Posterior vena cava (tissue), 2 donors: ENCODE measurements at places on chromosomes 2 and 18.

- DNase-seq: no peak
Observed at GRCh38 chr2:227054006-227054405, 110.0 kb downstream of the COL4A4 start.

DNA sequence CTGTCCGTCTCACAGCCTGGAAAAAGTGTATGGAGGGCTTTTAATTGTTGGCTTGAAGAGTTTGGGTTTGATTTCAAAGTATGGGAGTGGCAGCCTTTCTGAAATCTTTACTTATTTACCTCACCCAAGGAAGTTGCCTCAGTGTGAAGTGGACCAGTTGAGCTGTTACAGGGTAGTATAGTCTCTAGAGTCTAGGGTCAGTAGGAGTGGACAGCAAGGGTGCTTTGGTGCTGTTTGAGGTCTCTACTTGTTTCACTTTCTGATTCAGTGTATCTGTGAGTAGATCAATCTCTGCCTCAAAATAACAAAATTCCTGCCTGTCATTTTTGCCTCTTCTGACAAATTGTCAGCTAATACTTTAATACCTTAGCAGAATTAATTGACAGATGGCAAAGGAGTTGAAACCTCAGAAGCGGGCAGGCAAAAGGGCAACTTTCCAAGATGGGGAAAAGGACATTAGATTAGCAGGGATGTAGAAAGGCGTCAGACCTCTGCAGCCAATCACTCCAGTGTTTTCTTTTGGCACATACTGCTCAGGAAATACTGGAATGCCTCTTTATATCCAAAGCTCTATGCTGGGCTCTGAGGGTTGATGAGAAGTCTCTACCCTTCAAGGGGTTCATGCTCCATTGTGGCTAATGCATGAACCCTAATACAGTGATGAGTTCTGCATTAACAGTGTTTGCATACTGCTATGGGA, 5.9 kb downstream of the RIOK3 start:
- no peak for DNase-seq

DNA sequence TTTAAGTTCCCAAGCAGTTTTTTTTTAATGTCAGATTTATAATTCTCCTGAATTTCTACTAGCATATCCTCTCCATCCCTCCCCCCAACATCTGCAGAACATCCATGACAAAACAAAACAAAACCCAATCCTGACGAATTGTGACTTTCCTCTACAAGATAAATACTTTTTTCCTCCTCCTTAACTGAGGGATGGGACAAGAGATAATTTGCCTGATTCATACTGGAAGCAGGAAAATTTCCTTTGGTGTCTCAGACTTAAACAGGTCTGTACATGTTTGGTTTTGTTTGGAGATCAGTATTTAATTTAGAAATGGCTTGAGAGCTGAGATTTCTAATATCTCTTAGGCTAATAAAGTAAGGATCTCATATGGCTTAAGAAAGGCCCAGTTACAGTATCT, 2.2 kb downstream of the CAVIN2 start:
- no peak for DNase-seq

- no peak for DNase-seq
Observed at GRCh38 chr2:196487417-196487816, 152.1 kb upstream of the CCDC150 start.

- DNase-seq: no peak
Observed at GRCh38 chr2:142866426-142866825, 11.0 kb upstream of the KYNU start.

GRCh38 chr2:104909317-104909716, 55.4 kb downstream of the POU3F3 start:
- no peak for DNase-seq

- DNase-seq: no peak
Observed at GRCh38 chr2:58794103-58794502, 553.0 kb upstream of the FANCL start.

GRCh38 chr2:68723181-68723580, 11.4 kb upstream of the ARHGAP25 start:
- no peak for DNase-seq

- DNase-seq: no peak
Observed at GRCh38 chr2:136538489-136538888, 226.9 kb upstream of the THSD7B start.

GRCh38 chr2:212906620-212907019, 244.8 kb downstream of the IKZF2 start:
- DNase-seq: no peak

- DNase-seq: peak; percentile 88
Observed at GRCh38 chr2:69464575-69464974, 27.3 kb upstream of the NFU1 start.

- no peak for DNase-seq
Observed at GRCh38 chr2:195603998-195604397, 53.0 kb upstream of the SLC39A10 start.

DNA sequence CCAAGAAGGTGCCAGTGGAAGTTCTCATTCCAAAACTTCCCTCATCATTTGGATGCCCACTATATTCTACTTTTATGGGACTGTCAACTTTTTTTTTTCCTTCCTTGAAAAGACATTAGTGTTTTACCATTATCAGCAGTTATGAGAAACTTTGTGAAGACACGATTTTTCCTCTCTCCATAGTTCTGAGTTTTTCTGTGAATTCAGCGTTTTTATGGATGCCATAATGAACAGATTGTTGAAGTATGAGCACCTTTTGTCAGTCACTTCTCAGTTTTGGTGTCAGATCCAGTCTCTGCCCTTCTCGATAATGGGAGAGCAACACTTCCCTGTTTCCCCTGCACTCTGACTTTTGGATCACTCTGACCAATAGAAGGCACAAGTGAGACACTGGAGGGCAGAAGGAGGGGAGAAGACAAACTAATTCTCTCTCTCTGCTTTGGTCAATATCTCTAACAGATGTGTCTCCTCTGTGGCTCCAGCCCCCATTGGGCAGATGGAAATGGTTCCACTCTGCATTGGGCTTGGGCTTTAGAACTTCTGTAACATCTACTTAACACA, 53.5 kb upstream of the FN1 start:
- DNase-seq: no peak

GRCh38 chr2:206160125-206160806, 571 bp downstream of the EEF1B2 start:
- DNase-seq: peak; percentile 88

GRCh38 chr2:47339745-47340541, 63.0 kb upstream of the MSH2 start:
- DNase-seq: no peak

GRCh38 chr2:158907926-158908456, 60.4 kb upstream of the TANC1 start:
- no peak for DNase-seq

GRCh38 chr18:22816266-22817176, 116.6 kb upstream of the RBBP8 start:
- no peak for DNase-seq

GRCh38 chr2:18913512-18913911, 324.1 kb upstream of the NT5C1B start:
- no peak for DNase-seq

DNA sequence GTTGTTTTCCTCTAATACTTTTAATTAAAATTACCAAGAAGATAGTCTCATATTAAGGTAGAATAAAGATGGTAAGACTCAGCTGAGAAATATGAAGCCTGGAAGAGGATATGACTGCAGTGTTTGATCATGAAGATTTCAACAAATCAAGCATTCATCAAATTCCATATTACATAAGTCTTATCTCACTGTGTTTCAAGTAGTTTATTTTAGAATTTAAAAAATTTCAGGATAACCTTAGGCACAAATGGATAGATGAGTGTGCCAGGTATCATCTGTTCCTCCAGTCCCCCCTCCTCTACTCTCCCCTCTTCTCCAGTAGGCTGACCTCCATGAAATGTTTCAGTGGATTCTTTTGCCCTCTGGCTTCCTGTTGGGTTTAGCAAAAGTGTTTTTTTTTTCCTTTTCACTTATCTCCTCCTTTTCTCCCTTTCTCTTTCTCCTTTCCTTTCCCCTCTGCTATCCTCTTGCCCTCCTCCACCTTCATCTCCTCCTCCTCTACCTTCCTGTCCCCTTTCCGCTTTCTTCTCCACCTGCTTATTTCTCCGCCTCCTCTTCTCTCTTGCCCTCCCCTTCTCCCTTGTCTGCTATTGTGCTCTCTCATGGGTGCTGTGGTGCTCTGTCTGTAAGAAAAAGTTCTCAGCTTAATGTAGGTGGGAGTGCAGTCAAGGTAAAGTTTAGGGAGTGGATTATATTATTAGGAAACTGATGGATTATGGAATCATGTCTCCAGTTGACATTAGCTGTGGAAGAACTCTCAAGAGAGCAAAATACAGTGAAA, 72.8 kb downstream of the ABI2 start:
- no peak for DNase-seq

GRCh38 chr2:192044496-192044895, 150.2 kb downstream of the TMEFF2 start:
- no peak for DNase-seq

GRCh38 chr18:79690071-79690470, 10.5 kb downstream of the CTDP1 start:
- no peak for DNase-seq

DNA sequence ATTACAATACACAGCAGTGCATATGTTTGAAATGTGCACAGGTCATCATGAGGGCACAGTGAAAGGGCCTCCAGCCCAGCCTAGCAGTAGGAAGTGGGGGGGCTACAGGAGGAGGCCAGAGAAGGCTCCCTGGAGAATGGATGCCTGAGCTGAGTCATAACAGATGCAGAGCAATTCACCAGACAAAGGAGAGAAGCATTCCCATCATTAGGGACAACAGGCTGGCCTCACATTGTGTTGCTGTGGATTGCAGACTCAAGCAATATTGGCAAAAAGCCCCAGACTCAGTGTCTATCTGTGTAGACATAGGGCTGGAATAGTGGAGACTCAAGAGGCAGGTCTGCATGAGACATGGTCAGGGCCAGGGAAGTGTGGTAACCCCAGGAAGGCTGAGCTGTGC, 329.9 kb downstream of the DLGAP1 start:
- peak; percentile 76 for DNase-seq

DNA sequence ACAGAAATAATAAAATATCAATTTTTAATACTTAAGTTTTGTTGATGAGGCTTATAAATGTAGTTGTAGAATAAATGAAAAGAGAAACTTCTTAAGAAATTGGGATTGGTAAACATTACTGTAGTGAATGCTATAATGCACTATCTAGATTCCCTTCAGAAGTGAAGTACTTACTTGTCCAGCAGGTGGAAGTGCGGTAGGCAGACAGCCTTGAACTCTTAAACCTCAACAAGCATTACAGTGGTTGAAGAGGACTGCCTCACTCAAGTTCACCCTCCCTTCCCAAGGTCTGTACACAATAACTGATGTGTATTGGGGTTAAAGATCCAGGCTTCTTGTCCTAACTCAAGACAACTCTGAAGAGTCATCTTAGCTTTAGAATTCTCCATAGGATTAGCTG, 931.0 kb upstream of the LRRTM1 start:
- no peak for DNase-seq

GRCh38 chr2:233211548-233211895, 40.0 kb upstream of the ATG16L1 start:
- peak; percentile 34 for DNase-seq

GRCh38 chr2:207223051-207223450, 57.3 kb upstream of the KLF7 start:
- no peak for DNase-seq

DNA sequence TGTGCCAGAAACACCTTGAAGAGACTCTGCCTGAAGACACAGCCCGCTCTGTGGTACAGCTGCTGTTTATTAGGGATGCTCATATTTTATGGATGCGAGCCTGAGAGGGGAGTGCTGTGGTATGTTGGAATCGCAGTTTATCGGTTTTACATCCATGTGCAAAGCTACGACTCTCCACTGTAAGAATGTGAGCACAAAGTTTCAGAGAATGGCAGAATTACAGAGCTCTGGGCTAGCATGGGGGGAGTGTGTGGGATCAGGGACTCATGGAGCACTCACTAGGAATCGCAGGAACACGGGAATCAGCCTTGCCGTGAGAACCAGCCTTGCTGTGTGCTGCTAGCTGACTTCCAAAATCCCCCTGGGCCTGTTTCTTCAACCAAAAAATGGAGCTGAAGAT, 199.9 kb downstream of the RNF144A start:
- DNase-seq: no peak

DNA sequence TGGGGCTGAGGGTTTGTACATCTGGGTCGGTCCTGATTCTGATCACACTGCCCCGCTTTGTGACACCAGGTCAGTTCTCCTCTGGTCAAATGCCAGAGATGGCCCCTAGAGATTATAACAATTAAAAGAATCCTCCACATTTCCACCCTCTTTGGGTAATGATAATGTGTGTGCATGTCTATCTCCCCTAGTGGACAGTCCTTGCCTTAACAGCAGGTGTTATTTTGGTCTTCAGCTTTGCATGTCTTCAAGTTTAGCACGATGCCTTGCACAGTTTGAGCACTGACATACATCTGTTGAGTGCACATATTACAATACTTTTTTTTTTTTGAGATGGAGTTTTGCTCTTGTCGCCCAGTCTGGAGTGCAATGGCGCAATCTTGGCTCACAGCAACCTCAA, 25.7 kb upstream of the COX7A2L start:
- DNase-seq: no peak

- no peak for DNase-seq
Observed at GRCh38 chr18:61967252-61967891, 74.6 kb upstream of the RNF152 start.

GRCh38 chr2:7844414-7844965, 837.4 kb upstream of the ID2 start:
- DNase-seq: no peak

DNA sequence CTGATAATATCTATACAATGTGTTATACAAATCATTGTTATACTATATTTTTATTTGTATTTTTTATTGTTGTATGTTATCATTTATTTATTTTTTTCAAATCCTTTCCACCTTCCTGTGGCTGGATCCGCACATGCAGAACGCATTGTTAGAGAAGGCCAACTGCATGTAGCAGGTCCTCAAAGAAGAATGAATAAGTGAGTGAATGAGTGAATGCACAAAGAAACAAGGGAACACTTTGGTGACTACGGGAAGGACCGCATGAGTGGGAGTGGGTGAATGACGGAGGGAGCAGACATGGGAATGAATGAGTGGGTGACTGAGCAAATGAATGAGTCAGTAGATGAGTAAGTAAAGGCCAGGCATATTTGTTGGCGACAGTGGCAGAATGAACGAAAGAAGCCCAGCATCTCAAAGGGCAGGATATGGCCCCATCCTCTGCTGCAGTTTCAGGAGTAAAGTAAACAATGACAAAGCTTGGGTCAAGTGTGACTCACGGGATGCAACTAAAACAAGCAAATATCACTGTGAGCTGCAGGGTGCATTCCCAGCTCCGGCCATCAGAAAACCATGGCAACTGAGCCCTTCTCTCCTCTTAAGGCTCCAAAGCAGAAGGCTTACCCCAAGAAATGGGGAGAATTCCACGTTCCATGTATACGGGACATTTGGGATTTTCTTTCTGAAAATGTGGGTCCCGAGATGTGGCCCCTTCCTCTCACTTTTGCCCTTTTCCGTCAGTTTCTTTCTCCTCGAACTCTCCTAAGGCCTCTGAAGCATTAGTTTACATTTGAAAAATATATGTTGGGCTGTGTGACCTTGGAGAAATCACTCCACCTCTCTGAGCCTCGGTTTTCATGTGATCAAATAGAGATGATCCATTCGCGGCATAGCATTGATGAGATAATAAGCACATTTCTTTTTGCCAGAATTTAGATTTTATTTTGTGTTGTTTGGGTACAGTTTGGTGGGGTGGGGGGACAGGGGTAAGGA, 24.5 kb downstream of the KCNF1 start:
- DNase-seq: peak; percentile 32

GRCh38 chr18:3540805-3541548, 91.0 kb downstream of the TGIF1 start:
- DNase-seq: no peak

- no peak for DNase-seq
Observed at GRCh38 chr2:216114382-216114713, 5.2 kb downstream of the XRCC5 start.
